ENCODE measurements at places on chromosomes 4 and X. TPM values are rescaled to one million over a fixed set of nuclear protein-coding genes. Genes with fewer than 3 reads are reported as not detected.

DNA sequence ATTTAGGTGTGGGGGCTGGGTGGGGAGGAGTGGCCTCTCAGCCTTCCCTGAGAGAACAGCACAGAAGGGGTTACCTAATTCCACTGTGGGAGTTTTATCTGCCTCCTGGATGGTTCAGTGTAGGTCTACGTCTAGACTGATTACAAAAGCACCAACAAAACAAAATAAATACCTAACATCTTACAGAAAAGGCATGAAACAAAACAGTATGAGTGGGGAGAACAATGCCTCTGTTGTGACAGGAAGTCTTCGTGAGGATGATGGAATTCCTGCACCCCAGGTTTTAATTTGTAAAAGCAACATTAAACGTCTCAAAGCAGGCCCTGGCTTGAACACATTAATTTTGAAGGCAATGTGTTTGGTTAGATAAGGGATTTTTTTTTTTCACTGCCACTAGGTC, 112.1 kb upstream of the GPC4 start:
- no peak overlapping the region for H3K4me3 ChIP-seq
- H3K36me3 ChIP-seq: no peaks in the 10 kb centered on the region
- no peaks in the 10 kb centered on the region for H3K27me3 ChIP-seq
- no peak overlapping the region for H3K27ac ChIP-seq
- H3K4me1 ChIP-seq: no peaks in the 10 kb centered on the region
- no peak for DNase-seq

The GC gene
- not detected for total RNA-seq

The UGT2B15 gene
- 0.46 TPM for total RNA-seq

- no peak overlapping the region for H3K27ac ChIP-seq
- H3K36me3 ChIP-seq: no peaks in the 10 kb centered on the region
- no peaks in the 10 kb centered on the region for H3K27me3 ChIP-seq
- no peaks in the 10 kb centered on the region for H3K4me1 ChIP-seq
- no peak overlapping the region for H3K4me3 ChIP-seq
- no peak for DNase-seq
These were observed 232.4 kb downstream of the DCTD start for GRCh38 chr4:182684796-182685195.

DNA sequence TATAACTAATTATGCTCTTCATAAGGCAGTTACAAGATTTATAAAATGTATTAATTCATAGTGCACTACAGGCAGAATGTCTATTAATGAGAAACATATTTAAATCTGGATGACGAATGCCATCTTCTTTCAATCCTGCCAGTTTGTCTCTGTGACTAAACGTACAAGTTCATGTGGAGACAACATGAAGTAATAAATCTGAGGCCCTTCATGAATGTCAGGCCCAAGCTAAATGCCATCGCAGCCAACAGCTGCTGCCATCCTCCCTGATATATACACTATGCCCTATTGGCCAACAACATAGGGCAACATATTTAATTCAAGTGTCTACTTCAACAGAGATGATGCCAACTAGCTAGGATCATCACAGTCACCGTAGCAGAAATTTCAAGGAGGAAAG, 43.7 kb downstream of the TSPAN5 start:
- H3K27me3 ChIP-seq: no peaks in the 10 kb centered on the region
- peaks cover 37% of the 10 kb centered on the region for H3K4me1 ChIP-seq
- no peak overlapping the region for H3K4me3 ChIP-seq
- no peak overlapping the region for H3K27ac ChIP-seq
- DNase-seq: no peak
- no peaks in the 10 kb centered on the region for H3K36me3 ChIP-seq

DNA sequence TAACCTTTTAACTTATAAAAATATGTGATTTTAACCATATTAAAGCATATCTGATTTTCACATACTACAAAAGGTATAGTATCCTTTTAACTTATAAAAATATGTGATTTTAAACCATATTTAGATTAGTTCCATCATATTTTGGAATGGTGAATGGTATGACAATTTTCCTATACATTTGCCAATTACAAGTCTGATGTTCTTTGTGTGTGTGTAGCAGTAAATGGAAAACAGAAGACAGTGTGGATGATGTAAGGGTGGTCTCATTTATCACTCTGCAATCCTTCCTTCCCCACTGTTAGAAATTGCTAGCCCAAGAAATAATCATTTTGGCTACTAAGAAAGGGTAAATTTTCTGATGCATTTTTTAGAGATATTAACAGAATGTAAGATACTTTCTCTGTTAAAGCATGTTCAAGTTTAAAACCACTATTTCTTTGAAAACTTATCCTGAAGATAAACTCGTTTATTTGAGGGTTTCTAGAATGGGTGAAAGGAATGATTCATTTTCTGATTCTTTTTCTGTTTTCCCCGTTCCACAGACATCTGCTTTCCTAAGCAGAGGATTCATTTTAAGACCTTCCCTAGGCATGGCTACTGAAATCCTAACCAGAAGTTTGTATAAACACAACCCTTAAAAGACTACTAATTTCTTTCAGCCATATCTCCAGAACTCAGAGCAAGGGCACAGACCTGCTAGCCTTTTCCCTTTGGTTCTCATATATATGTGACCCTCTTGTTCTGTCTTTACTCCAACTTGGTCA, 21.0 kb downstream of the NUDT6 start:
- no peaks in the 10 kb centered on the region for H3K4me1 ChIP-seq
- no peak for DNase-seq
- H3K36me3 ChIP-seq: no peaks in the 10 kb centered on the region
- H3K27me3 ChIP-seq: no peaks in the 10 kb centered on the region
- no peak overlapping the region for H3K4me3 ChIP-seq

DNA sequence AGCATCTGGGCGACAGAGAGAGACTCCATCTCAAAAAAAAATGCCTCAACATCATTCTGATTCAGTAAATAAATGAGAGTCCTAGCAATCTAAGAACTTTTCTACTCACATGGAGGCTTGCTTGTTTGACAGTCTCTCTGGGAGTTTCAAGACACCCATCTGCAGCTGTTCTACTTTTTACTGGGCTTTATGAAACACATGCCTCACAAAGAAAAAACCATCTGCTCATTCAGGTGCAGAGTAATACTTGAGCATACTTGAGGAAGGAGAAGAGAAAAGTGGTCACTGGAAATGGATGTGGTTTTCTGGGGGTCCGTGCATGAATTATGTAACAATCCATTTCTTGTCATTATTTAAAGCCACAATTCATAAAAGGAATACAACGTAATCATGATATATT, 87.1 kb upstream of the DDX53 start:
- H3K4me1 ChIP-seq: no peaks in the 10 kb centered on the region
- no peak overlapping the region for H3K27ac ChIP-seq
- no peak overlapping the region for H3K4me3 ChIP-seq
- DNase-seq: no peak

The WDFY3 gene
- total RNA-seq: 77.4 TPM

The HTR2C gene
- total RNA-seq: not detected

The ATOH1 gene
- total RNA-seq: not detected

- H3K4me1 ChIP-seq: peaks cover 1% of the 10 kb centered on the region
- H3K27me3 ChIP-seq: no peaks in the 10 kb centered on the region
- no peak overlapping the region for H3K27ac ChIP-seq
- no peaks in the 10 kb centered on the region for H3K36me3 ChIP-seq
These were observed 1.6 kb downstream of the TRPC3 start for GRCh38 chr4:121950212-121950679.

- no peaks in the 10 kb centered on the region for H3K27me3 ChIP-seq
- DNase-seq: no peak
- H3K27ac ChIP-seq: no peak overlapping the region
- H3K4me3 ChIP-seq: no peak overlapping the region
- no peaks in the 10 kb centered on the region for H3K4me1 ChIP-seq
- H3K36me3 ChIP-seq: no peaks in the 10 kb centered on the region
These were observed 115.5 kb downstream of the SOX3 start for GRCh38 chrX:140389331-140389730.

GRCh38 chrX:85859426-85859825, 187.9 kb downstream of the CHM start:
- no peak for DNase-seq
- H3K27ac ChIP-seq: no peak overlapping the region
- H3K4me1 ChIP-seq: no peaks in the 10 kb centered on the region
- H3K4me3 ChIP-seq: no peak overlapping the region

GRCh38 chr4:8086783-8087445, 71.7 kb downstream of the ABLIM2 start:
- H3K27ac ChIP-seq: no peak overlapping the region
- H3K27me3 ChIP-seq: no peaks in the 10 kb centered on the region
- DNase-seq: no peak

- H3K27me3 ChIP-seq: no peaks in the 10 kb centered on the region
- H3K4me3 ChIP-seq: no peak overlapping the region
- no peak overlapping the region for H3K27ac ChIP-seq
- H3K4me1 ChIP-seq: no peaks in the 10 kb centered on the region
- no peak for DNase-seq
These were observed 166.5 kb upstream of the STS start for GRCh38 chrX:6980981-6981380.

DNA sequence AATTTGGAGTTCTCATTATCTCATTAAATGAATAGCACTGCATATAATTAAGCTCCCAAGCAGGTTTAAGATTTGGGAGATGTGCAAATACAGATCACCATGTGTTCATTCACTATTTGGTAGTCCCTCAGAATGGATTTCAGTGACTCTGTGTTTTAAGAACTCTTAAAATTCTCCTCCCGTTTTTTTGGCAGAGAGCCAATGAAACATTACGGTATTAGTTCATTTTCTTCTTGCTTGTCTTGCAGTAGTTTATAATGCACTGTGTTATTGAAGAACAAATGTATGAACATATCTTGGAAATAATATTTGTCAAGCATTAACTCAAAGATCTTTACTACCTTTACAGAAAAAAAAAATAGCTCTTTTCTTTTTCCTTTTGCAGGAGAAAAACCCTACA, 32.7 kb downstream of the KLF3 start:
- no peaks in the 10 kb centered on the region for H3K27me3 ChIP-seq
- DNase-seq: no peak
- H3K27ac ChIP-seq: no peak overlapping the region
- no peaks in the 10 kb centered on the region for H3K36me3 ChIP-seq

The SMIM10L2A gene
- total RNA-seq: 4.4 TPM

The PPP2R2C gene
- 0.27 TPM for total RNA-seq

DNA sequence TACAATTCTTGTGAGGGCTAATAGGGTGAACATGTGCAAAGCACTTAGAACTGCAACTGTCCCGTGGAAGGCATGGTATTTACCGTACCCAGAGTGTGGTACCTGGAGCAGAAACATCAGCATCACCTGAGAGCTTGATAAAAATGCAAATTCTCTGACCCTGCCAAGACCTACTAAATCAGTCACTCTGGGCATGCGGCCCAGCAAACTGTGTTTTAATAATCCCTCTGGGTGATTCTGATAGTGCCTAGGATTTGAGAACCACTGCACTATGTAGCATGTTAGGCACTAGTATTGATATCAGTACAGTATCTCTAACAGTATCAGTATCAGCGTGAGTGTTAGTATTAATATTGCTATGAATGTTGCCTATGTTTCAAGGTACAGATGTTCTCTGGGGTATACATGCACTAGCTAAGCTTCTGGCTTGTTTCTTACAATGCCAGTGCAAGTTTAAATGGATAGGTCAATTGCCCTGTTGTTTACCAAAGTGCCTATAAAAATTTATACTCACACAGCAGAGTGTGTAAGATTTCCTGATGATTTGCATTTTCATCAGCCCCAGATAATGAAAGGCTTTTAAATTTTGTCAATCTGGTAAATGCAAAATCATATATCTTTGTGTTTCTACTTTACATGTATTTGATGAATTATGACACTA, 354.0 kb downstream of the HS3ST1 start:
- peaks cover 14% of the 10 kb centered on the region for H3K4me1 ChIP-seq
- DNase-seq: no peak
- H3K4me3 ChIP-seq: no peak overlapping the region
- H3K27me3 ChIP-seq: no peaks in the 10 kb centered on the region
- H3K36me3 ChIP-seq: no peaks in the 10 kb centered on the region

DNA sequence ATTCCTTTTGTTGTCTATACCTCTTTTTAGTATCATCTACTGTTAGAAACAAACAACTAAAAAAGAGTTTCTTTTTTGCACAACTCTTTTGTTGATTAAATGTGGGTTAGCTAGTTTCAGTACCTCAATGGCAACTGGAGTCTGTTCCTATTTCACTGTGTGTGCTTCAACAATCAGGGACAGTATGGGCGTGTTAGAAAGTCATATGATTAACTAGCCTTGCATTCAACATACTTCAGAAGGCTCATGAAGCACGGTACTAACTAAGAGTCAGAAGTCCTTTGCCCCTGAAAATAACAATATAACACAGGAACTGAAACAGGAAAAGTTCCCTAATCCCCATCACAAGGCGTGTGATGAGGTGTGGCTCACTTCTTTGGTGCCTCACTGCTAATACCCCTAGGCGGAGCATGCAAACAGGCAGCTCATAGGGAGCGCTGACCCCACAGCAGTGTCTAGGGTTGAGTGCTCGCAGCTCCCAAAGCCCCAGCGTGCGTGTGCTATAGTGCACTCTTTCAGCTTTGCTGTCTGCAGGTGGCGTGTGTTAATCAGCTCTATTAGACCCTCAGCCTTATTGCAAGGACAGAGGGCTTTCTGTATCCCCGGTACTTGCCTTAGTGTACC, 203.1 kb upstream of the NDST3 start:
- H3K27me3 ChIP-seq: no peaks in the 10 kb centered on the region
- H3K27ac ChIP-seq: no peak overlapping the region
- no peaks in the 10 kb centered on the region for H3K4me1 ChIP-seq
- DNase-seq: no peak
- H3K36me3 ChIP-seq: no peaks in the 10 kb centered on the region

- DNase-seq: no peak
- H3K4me3 ChIP-seq: no peak overlapping the region
- no peaks in the 10 kb centered on the region for H3K36me3 ChIP-seq
- H3K4me1 ChIP-seq: no peaks in the 10 kb centered on the region
- no peak overlapping the region for H3K27ac ChIP-seq
These were observed 1260.9 kb downstream of the C4orf33 start for GRCh38 chr4:130356873-130357272.

GRCh38 chrX:96447161-96447560, 237.5 kb upstream of the DIAPH2 start:
- H3K36me3 ChIP-seq: no peaks in the 10 kb centered on the region
- H3K27me3 ChIP-seq: no peaks in the 10 kb centered on the region
- no peaks in the 10 kb centered on the region for H3K4me1 ChIP-seq
- H3K4me3 ChIP-seq: no peak overlapping the region
- no peak for DNase-seq

The ALB gene
- total RNA-seq: 5.7 TPM

DNA sequence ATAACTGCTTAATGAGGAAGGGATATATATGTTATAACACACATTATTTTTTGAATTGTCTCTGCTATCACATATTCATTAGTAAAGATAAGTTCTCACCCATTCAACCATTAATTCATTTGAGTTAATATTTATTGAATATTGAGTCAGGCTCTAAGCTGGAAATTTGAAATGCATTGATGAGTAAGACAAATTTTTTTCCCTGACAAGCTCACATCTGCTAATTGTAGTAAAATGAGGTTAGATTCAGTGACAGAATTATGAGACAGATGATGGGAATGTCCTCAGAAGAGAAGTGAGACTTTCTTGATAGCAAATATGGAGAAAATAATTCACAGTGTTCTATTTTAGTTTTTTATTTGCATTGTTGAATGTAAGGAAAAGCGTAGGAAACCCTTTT, 194.3 kb downstream of the SLC4A4 start:
- no peak overlapping the region for H3K27ac ChIP-seq
- no peaks in the 10 kb centered on the region for H3K27me3 ChIP-seq
- no peak for DNase-seq
- H3K36me3 ChIP-seq: no peaks in the 10 kb centered on the region

The ATP1B4 gene
- not detected for total RNA-seq

- no peak for DNase-seq
- no peak overlapping the region for H3K27ac ChIP-seq
- H3K27me3 ChIP-seq: no peaks in the 10 kb centered on the region
- H3K36me3 ChIP-seq: no peaks in the 10 kb centered on the region
These were observed 73.0 kb upstream of the ACSL1 start for GRCh38 chr4:184898793-184899192.

GRCh38 chr4:165060938-165061337, 7.3 kb downstream of the TRIM75 start:
- H3K36me3 ChIP-seq: no peaks in the 10 kb centered on the region
- H3K4me1 ChIP-seq: peaks cover 3% of the 10 kb centered on the region
- no peaks in the 10 kb centered on the region for H3K27me3 ChIP-seq

Data from ovary (tissue), 10 donors.